Neuronal stem cell (in vitro differentiated cells): ENCODE measurements at places on chromosomes 13 and 19.

DNA sequence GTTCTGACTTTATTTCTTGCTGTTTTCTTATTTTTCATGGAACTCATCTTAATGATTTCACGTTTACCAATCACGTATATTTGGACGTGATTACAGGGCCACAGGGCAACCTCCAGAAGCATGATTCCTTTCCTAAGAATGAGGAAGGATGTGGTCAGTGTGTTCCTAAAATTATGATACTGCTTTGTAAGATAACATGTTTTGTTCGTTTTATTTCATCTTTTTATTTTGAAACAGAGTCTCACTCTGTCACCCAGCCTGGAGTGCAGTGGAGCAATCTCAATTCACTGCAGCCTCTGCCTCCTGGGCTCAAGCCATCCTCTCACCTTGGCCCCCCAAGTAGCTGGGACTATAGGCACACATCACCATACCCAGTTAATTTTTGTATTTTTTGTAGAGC lies 24.8 kb upstream of the LAIR1 start:
- no peak for DNase-seq
- no peak overlapping the region for H3K4me3 ChIP-seq
- H3K27me3 ChIP-seq, result peaks cover 24% of the 10 kb centered on the region
- H3K36me3 ChIP-seq, result no peaks in the 10 kb centered on the region
- no peak overlapping the region for H3K27ac ChIP-seq
- peaks cover 2% of the 10 kb centered on the region for H3K4me1 ChIP-seq

GRCh38 chr13:51453207-51453958 lies 547 bp upstream of the INTS6 start:
- peaks cover 8% of the 10 kb centered on the region for H3K4me1 ChIP-seq
- H3K4me3 ChIP-seq, result peak overlapping the region; percentile 92
- H3K36me3 ChIP-seq, result peaks cover 46% of the 10 kb centered on the region
- H3K27me3 ChIP-seq, result no peaks in the 10 kb centered on the region

DNA sequence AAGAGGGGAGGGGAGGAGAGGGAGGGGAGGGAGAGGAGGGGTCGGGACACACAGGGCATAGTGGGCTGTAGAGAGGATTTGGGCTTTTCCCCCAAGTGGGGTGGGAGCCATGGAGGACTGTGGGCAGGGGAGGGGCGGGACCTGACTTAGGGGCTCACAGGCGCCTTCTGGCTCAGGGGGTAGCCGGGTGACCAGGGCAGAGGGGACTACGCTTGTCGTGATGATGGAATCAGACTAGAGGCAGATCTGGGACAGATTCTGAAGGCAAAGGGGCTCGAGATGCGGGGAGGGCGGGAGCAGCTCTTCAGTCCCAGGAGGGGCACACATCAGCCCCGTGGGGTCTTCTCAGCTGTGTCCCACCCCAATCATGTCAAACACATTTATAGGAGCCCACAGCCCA lies 13.5 kb downstream of the NDUFA11 start:
- no peaks in the 10 kb centered on the region for H3K27me3 ChIP-seq
- no peak overlapping the region for H3K4me3 ChIP-seq
- H3K27ac ChIP-seq, result no peak overlapping the region
- DNase-seq, result no peak
- peaks cover 3% of the 10 kb centered on the region for H3K4me1 ChIP-seq
- H3K36me3 ChIP-seq, result peaks cover under 1% of the 10 kb centered on the region

DNA sequence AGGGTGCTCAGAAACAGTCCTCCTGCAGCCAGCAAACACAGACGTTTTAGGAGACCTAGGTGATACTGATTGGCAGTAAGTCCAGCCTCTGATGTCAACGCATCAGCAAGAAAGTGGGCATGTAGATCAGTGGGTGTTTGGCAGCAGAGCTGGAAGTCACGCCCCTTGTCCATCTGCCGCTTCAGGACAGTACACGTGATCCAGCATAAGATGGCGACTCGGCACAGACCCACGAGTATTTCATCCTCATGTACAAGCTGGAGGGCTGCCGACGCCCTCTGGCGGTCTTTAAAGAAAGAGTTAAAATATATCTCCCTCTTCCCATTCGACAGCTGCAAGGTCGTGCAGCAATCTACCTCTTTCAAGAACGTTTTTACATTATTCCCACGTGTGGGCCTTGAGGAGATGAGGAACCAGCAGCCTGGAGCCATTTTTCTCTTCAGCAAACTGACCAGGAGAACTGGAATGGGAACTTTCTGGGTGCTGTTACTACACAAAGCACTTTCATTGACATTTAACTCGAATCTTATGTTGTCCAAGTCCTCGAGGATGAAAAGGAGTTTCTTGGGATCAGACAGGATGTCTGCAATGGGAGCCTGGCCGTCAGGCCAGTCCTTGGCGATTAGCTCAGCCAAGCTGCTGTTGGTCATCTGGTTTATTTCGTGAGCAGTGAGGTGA lies 22.3 kb downstream of the NLRP11 start:
- no peaks in the 10 kb centered on the region for H3K27me3 ChIP-seq
- DNase-seq, result no peak
- H3K27ac ChIP-seq, result no peak overlapping the region
- H3K4me1 ChIP-seq, result no peaks in the 10 kb centered on the region
- H3K36me3 ChIP-seq, result no peaks in the 10 kb centered on the region

DNA sequence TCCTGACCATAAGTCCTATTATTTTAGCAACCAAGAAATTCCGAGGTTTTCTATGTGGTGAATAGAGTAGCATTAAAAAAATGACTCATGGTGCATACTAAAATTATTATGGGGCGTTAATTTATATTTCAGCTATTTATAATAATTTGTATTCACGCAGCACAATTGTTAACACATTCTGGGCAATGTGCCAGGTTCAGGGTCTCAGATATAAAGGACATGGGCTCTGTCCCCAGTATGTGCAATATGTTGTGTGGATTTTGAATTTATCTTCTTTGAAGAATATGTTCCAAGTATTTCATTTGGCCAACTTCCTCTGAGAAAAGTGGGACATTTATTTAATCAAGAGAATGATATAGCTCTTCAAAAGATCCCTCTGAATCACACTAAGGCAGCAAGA lies 1434.7 kb upstream of the PRR20A start:
- no peaks in the 10 kb centered on the region for H3K4me1 ChIP-seq
- no peak overlapping the region for H3K27ac ChIP-seq
- H3K27me3 ChIP-seq, result no peaks in the 10 kb centered on the region
- H3K36me3 ChIP-seq, result no peaks in the 10 kb centered on the region
- DNase-seq, result no peak

GRCh38 chr13:73877399-73877798 lies 256.8 kb downstream of the KLF12 start:
- no peak for DNase-seq
- no peak overlapping the region for H3K4me3 ChIP-seq
- no peaks in the 10 kb centered on the region for H3K27me3 ChIP-seq
- H3K4me1 ChIP-seq, result no peaks in the 10 kb centered on the region
- no peaks in the 10 kb centered on the region for H3K36me3 ChIP-seq

- H3K27ac ChIP-seq, result peak within 1 kb of the TSS; percentile 89
- H3K4me3 ChIP-seq, result peak within 1 kb of the TSS; percentile 65
- DNase-seq, result peak; percentile 95
- no peaks in the 10 kb centered on the region for H3K4me1 ChIP-seq
- no peaks in the 10 kb centered on the region for H3K27me3 ChIP-seq
Observed at GRCh38 chr19:20077791-20078463, at the start of gene ZNF90. TSS of gene ZNF90 (plus strand) at chr19:20078000. CDS start at chr19:20078133, 133 bp downstream.

GRCh38 chr19:33216198-33216830 lies 9.3 kb downstream of the SLC7A10 start:
- DNase-seq, result no peak
- H3K4me1 ChIP-seq, result no peaks in the 10 kb centered on the region
- H3K27me3 ChIP-seq, result no peaks in the 10 kb centered on the region

DNA sequence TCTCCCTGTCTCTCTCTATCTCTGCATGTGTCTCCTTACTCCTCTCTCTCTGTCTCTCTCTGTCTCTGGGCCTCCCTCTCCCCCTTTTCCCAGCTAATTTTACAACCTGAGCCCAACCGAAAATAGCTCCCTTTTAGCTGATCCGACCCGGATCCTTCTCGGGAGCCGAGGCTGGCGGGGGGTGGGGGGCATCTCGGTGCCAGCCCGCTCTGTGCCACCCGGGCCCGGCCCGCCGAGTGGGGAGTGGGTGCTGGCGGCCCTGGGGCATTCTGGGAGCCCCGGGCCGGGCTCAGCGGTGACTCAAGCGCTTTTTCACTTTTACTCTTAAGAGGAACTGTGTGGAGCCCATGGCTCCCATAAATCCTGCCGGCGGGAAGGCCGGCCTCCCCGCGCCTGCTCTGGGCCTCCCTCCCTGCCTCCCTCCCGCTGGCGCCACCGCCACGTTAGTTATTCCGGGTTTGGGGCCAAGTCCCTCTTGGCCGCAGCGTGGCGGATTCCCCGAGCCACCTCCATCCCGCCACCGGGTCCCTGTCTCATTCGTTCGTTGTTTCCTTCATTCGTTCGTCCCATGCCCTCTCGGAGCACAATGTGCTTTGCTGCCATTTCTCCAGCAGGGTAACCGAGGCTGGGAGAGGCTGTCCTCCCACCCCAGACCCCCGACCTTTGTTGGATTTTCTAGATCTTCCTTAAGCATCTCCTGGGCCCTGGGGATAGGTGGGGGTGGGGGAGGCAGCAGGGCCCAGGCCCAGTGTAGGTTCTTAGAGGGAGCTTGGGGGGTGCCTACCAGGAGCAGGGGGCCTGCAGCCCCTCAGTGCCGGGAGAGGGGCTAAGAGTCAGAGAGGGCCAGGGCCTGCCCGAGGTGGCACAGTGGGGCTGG lies 3.2 kb downstream of the NFIC start:
- H3K27me3 ChIP-seq, result peaks cover 75% of the 10 kb centered on the region
- H3K4me3 ChIP-seq, result no peak overlapping the region
- no peak overlapping the region for H3K27ac ChIP-seq
- peaks cover 10% of the 10 kb centered on the region for H3K4me1 ChIP-seq
- no peaks in the 10 kb centered on the region for H3K36me3 ChIP-seq

DNA sequence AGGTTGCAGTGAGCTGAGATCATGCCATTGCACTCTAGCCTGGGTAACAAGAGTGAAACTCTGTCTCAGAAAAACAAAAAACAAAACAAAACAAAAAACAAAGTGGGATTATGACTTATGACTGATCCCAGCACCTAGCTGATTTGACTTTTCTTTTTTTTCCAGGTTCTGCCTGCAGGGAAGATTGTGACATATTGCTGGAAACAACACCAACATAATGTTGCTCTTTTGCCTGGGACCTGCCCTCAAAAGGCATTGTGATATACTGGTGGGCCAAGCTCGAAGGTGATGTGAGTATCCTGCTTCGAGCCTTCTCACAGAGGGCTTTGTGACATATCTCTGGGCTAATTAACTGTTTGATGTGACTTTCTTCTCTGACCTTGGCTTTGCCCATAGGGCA lies 42.0 kb upstream of the ZNF43 start:
- no peaks in the 10 kb centered on the region for H3K4me1 ChIP-seq
- no peak overlapping the region for H3K27ac ChIP-seq
- H3K27me3 ChIP-seq, result no peaks in the 10 kb centered on the region
- DNase-seq, result no peak
- H3K36me3 ChIP-seq, result no peaks in the 10 kb centered on the region

- no peak overlapping the region for H3K27ac ChIP-seq
- DNase-seq, result no peak
- no peaks in the 10 kb centered on the region for H3K36me3 ChIP-seq
- no peaks in the 10 kb centered on the region for H3K4me1 ChIP-seq
- no peaks in the 10 kb centered on the region for H3K27me3 ChIP-seq
- no peak overlapping the region for H3K4me3 ChIP-seq
Observed at GRCh38 chr13:40148101-40148500, 492.6 kb downstream of the COG6 start.

- H3K4me3 ChIP-seq, result peak overlapping the region; percentile 92
- peaks cover 9% of the 10 kb centered on the region for H3K4me1 ChIP-seq
- peaks cover 54% of the 10 kb centered on the region for H3K36me3 ChIP-seq
Observed at GRCh38 chr19:35740108-35740422, 2.2 kb downstream of the IGFLR1 start.
